Thymus (tissue), 14 donors: ENCODE measurements at places on chromosomes 7 and 10.

DNA sequence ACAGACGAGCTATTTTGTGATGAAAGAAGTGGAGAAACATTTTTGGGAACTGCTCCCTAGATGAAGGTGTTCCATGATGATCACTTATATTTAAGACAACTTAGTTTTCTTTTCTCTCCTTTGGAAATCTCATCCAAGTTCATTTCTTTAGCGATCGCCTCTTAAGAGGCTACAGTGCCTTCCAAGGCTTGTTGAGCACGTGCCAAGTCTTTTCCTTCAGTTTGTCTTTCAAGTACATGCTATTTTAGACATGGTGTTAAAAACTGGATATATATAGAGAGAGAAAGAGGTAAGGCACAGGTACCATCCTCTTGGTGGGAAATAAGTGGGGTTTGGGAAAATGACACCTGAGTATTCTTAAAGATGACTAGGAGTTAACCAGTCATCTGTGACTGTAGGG lies 2.7 kb downstream of the ADK start:
- DNase-seq, result no peak

- DNase-seq, result no peak
Measured at GRCh38 chr7:133770863-133771492, 356.2 kb upstream of the LRGUK start.

DNA sequence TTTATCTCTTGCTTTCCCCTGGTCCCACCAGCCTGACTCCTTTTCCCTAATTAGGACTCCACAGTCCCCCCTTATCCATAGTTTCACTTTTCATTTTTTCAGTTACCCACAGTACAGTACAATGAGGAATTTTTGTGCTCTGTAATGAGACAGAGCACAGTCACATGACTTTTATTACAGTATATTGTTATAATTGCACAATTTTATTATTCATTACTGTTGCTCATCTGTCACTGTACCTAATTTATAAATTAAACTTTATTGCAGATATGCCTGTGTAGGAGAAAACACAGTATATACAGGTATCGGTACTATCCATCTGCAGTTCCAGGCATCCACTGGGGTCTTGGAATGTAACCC lies 125.4 kb downstream of the KCNMA1 start:
- DNase-seq, result no peak

DNA sequence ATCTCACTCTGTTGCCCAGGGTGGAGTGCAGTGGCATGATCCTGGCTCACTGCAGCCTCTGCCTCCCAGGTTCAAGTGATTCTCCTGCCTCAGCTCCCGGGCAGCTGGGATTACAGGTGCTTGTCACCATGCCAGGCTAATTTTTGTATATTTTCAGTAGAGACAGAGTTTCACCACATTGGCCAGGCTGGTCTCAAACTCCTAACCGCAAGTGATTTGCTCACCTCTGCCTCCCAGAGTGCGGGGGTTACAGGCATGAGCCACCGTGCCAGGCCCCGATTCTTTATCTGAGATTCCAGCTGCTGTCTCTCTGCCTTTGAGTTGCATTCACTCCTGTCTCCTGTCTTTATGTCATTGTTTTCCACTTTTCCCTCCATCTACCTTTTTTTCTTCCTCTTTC lies 168.7 kb downstream of the TMEM178B start:
- no peak for DNase-seq

- no peak for DNase-seq
Measured at GRCh38 chr7:134532180-134532953, 5.0 kb downstream of the AKR1B10 start.

- DNase-seq, result no peak
Measured at GRCh38 chr10:22219308-22219707, 1.5 kb upstream of the EBLN1 start.

DNA sequence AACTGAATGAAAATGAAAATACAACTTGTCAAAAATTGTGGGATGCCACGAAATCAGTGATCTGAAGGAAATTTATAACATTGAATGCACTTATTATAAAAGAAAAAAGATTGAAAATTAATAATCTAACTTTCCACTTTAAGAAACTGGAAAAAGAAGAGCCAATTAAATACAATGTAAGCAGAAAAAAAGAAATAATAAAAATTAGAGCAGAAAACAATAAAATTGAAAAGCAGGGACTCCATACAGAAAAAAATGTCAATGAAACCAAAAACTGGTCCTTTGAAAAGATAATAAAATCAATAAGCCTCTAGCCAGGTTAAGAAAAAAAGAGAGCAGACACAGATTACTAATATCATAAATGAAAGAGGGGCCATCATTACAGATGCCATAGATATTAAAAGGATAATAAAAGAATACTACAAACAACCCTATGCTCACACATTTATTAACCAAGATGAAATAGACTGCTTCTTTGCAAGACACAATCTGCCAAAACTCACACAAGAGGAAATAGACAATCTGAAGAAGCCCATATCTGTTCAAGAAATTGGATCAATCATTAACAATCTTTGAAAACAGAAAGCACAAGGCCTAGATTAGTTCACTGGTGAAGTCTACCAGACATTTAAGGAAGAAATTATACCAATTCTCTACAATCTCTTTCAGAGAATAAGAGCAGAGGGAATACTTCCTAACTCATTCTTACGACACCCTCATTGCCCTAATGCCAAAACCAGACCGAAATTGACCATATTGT lies 233.8 kb upstream of the NEBL start:
- DNase-seq, result no peak

- DNase-seq, result no peak
Measured at GRCh38 chr10:10605551-10606081, 412.1 kb upstream of the CELF2 start.

- no peak for DNase-seq
Measured at GRCh38 chr10:96376483-96376882, 17.7 kb upstream of the OPALIN start.

- no peak for DNase-seq
Measured at GRCh38 chr10:18341055-18341454, 200.8 kb downstream of the CACNB2 start.

GRCh38 chr10:60848126-60848525 lies 69.8 kb downstream of the CDK1 start:
- DNase-seq, result no peak

GRCh38 chr7:14596421-14596820 lies 306.1 kb downstream of the DGKB start:
- DNase-seq, result no peak

- no peak for DNase-seq
Measured at GRCh38 chr10:101759309-101760247, 16.3 kb downstream of the FGF8 start.

DNA sequence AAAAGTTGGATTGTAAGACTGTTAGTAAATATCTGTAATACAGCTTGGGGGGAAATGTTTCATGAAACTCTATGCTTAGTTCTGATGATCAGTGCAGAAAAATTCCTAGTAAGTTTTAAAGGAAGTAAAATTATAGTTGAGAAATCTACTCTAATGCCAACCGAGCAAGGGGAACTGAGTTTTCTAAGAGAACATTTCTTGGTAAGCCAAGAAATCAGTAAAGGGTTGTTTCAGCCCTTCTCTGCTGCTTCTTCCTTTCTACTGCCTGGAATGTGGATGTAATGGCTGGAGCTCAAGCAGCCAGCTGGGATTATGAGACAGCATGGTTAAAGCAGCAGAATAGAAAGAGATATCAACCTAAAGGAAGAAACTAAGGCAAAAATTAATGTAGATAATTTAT lies 15.9 kb upstream of the AKR1B1 start:
- DNase-seq, result no peak

DNA sequence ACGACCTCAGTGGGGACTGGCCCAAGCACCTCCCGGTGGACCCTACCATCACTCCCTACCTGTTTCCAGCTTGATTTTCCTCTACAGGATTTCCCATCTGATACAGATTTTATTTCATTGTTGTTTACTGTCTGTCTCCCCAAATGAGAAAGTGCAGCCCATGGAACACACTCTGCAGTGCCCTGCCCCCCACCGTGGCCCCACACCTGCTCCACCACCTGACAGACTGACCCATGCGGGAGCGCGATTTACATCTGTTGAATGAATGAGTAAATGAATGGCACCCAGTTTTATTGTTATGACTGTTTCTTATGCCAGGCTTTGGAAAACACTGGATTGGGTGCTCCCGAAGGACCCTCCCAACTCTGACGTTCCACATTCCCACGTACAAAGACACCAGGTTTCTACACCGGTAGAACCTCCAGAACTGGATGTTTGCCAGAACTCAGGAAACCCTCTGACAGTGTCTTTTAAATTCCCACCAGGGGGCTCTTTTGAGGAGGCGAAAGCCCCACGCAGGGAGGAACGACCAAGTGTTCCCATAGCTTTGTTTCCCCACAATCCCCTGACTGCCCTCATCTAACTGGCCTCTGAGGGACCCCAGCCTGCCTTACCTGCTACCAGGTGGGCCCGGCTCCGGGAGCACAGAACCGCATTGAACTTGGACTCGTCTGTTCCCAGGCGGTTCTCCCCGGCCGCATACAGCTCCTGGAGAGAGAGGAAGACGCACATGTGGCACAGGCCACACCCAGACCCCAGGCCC lies 29.0 kb downstream of the PLAC9 start:
- no peak for DNase-seq

DNA sequence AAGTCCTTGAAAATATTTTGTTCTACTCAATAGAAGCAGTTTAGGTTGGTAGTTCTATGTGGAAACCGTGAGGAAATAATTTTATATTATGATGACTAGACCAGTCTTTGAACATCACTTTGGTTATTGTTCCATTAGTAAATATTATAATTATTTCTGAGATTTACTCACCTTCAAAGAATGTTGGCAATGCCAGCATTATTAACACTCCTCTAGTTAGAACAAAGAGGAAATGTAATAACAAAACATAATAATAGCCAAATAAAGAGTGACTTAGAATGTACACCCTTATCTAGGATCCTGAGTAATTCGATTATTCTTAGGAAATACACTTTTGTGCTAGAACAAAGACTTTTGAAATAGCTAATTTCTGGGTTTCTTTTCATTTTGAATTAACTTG lies 121.1 kb downstream of the CFTR start:
- no peak for DNase-seq

GRCh38 chr10:133364645-133365431 lies 7.0 kb upstream of the FUOM start:
- DNase-seq, result no peak

DNA sequence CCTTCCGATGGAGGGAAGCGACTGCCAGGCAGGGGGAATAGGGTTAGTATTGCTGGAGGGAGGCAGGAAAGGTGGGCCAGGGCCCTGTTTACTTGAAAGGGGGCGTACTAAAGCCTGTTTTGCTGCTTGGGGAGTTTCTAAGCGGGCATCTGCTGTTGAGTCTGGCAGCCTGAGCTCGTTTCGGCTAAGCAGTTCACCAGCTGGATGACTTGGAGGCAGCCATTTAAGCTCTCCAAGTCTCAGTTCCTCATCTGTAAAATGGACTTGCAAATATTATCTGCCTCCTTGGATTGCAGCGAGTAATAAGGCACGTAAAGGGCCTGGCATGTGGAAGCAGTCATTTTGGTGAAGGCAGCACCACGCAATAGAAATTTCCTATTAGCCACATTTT lies 44.0 kb downstream of the LDB3 start:
- no peak for DNase-seq

DNA sequence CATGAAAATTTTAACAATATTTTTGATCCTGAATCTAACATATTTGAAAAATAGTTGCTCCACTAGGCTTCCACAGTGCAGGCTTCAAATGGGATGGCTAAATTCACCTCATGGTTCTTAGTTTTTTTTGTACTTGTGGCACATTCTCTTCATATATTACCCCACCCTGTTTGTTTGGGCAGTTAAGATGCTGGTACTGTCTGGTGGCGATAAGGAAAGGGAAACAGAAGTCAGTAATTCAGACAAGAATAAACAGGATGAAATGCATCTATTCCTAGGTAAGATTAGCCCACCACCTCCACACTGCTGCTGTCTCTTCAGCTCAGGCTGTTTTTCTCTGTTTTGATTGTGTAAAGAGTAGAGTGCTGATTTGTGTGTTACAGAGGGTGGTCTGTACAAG lies 44.2 kb downstream of the GLRX3 start:
- no peak for DNase-seq

GRCh38 chr10:14683256-14683655 lies 91.4 kb downstream of the FAM107B start:
- no peak for DNase-seq

DNA sequence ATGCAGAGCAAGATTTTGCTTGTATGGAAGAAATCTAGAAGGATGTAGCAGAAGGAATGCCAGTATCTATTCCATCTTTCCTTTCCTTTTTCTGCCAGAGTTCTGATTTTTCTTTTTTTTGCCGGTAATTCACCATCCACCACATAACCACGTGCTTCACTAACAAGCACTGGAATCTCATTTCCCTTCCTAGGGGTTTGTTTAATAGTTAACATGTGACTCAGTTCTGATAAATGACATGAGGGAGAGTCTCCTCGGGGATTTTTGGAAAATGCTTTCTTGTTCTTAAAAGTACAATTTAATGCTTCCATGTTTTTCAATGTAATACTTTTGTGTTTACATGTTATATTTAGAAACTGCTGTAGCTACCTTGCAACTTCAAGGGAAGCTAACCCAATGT lies 590.2 kb downstream of the SH2D4B start:
- no peak for DNase-seq

GRCh38 chr7:108287857-108288256 lies 157.7 kb upstream of the LAMB4 start:
- DNase-seq, result no peak

- DNase-seq, result peak; percentile 29
Measured at GRCh38 chr10:62528441-62528840, 154.3 kb downstream of the ZNF365 start.

GRCh38 chr10:67036808-67037207 lies 111.0 kb downstream of the LRRTM3 start:
- no peak for DNase-seq

- no peak for DNase-seq
Measured at GRCh38 chr7:158315881-158316280, 271.7 kb downstream of the PTPRN2 start.

DNA sequence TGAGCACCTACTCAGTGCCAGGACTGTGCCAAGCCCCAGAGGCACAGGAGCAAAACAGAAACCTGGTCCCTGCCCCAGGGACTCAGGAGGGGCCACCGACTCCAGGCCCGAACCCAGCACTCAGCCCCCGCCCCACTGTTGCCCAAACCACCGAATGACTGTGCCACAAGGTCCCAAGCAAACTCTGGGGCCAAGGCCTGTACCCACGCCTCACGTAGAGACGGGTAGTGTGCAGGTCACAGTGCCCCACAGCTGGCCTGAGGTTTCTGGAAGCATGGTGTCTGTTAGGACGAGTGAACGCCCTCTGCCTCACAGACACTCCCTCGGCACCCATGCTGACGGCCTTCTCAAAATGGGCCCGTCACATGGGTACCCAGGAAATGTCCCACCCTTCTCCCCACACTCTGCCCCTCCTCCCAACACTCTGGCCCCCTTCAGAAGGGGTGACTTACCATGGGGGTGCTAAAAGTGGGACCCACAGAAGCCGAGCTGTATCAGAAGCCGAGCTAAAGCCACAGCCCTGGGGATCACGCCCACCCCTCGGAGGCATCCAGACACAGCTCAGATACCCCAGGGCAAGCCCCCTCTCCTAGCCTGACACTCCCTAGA lies 44.2 kb downstream of the CTBP2 start:
- no peak for DNase-seq

GRCh38 chr7:97064972-97065587 lies 40.4 kb upstream of the DLX5 start:
- peak; percentile 26 for DNase-seq

GRCh38 chr10:95793401-95794045 lies 37.6 kb downstream of the ENTPD1 start:
- DNase-seq, result peak; percentile 37

GRCh38 chr7:102228935-102229334 lies 57.7 kb upstream of the SH2B2 start:
- no peak for DNase-seq

- DNase-seq, result peak; percentile 44
Measured at GRCh38 chr10:61140765-61141392, 196.9 kb upstream of the RHOBTB1 start.
